ENCODE measurements at places on chromosomes 1 and 21.

GRCh38 chr1:119298687-119299303 is 69.8 kb upstream of the HAO2 start:
- peak; percentile 37 for DNase-seq

DNA sequence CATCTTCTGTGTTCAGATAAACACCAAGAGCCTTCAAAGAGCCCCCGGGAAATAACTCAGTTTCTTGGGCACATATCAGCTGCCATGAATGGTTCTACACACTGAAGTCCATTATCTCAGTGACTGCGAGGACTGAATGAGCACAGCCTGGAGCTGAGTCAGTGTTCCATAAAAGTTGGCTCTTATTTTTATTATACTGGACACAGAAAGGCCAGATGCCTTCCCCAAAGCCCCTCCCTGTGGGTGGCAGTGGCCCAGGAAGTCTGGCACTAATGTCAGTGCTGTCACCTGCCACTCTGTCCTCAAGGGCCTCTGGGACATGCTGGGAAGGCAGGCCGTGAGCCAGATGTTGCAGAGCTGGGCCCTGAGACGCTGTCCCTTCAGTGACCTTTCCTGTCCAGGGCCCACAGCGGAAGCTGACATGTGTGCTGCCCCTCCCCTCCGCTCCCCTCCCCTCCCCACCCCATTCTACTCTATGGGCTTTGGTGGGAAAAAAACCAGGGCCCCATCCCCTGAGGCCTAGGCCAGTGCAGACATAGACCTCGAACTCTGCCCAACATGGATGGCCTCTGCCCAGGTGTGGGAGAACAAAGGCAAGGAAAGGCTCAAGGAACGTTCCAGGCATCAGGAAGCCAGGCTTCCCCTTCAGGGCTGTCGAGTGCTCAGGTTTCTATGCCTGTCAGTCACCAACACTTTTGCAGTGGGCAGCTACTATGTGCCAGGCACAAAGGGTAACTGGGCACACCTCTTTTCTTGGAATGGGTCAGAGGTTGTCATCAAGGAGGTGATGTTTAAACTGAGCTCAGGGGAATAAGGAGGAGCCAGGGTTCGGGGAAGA is 22.4 kb upstream of the NPPB start:
- DNase-seq = peak; percentile 82

GRCh38 chr1:111801071-111801850 is 45.6 kb downstream of the DDX20 start:
- no peak for DNase-seq

GRCh38 chr1:104825401-104825800 is 1075.7 kb downstream of the AMY1C start:
- no peak for DNase-seq

DNA sequence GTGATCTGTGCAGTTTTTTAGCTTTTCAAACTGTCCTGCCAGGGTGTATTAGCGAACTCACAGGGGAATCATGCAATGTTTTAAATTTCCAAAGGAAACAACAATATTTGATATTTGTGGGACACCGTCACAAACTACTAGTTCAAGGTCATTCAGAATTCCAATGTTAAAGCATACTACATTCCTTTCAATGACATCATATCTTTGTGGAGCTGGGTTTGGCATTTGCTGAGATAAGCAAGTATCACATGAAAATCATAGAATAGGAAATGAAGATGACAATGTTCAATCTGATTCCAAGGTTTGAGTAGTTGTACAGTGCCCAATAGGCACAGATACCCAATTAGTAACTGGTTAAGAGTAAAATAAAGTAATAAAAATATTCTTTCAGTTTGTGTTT is 35.6 kb downstream of the NUF2 start:
- no peak for DNase-seq

- DNase-seq = no peak
Observed at GRCh38 chr1:93824834-93825233, 54.2 kb downstream of the DNTTIP2 start.

DNA sequence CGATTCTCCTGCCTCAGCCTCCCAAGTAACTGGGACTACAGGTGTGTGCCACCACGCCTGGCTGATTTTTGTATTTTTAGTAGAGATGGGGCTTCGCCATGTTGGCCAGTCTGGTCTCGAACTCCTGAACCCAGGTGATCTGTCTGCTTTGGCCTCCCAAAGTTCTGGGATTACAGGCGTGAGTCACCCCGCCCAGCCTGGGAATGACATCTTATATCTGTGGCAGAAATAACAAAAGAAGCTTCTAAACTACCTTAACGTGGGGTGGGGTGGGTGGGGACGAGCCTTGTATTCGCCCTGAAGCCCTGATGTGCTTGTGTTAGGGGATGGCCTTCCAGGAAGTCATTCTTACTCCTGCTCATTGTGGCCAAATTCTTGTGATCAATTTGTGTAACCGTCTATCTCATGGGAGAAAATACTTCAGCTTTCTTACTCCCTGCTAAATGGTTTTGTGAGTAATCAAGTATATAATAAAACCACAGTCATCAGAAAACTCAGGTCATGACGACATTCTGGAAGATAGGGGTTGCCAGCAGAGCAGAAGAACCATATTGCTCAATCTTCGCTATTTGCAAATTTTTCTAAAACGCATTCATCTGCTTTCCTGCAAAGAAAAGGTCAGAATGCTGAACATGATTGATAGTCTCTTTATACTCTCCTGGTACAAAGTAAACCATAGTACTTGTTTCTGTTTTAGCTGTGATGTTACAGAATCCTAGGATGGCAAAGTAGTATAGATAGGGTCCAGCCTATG is 63.2 kb downstream of the DIRAS3 start:
- DNase-seq = no peak
